ENCODE measurements at places on chromosomes 11 and 22.
A peak's percentile ranks its signal among the peaks of the same experiment; 100 is the strongest.

DNA sequence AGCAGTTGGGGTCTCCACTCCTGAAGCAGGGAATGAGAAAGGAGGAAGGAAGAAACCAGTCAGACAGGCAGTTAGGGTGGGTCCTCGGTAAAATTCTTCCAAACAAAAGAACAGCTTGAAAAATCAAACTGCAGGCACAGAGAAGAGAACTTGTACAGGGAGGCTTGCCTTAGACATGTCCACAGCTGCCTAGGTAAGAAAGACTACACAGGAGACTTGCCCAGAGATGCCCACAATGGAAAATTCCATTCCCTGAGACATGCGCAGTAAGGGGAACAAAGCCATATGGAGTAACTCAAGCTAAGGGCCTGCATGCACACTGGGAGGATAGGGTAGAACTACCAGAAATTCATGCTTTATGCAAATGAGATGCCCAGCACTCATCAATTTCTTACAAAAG lies 9.8 kb downstream of the KCNJ11 start:
- no peak for DNase-seq

DNA sequence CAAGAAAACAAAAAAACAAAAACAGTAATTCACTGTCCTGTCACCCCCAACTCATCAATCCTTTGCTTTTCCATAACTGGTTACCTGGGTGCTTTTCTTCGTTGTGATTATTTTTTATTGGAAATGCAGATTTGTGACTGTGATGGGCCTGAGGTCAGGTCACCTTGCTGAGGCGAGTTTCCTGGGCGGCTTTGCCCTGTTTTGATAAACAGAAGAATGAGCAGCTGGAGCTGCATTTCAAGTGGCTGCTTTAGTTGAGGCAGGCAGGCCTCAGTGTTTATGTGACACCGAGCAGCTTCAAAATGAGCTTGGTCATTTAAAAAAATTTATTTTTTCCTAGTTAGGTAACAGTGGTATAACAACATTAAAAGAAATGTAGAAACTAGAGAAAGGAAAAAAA lies 22.2 kb downstream of the PTPRJ start:
- peak; percentile 57 for DNase-seq

DNA sequence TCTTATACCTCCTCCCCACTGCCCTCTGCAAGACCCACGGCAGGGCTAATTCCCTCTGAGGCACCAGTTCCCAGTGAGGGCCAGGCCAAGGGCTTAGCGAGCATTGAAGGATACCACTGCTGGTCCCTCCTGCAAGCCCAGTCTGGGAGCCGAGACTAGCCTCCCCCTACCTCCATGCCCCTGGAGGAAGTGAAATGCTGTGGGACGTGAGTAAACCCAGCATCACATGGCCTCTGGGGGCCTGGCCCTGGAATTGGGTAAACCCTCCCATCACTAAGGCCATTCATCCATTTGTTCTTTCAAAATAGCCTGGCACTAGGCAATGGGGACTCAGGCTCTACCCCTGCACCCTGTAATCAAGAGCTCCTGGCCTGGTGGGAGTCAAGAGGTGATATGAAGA lies 24.7 kb downstream of the ARAP1 start:
- DNase-seq = no peak

DNA sequence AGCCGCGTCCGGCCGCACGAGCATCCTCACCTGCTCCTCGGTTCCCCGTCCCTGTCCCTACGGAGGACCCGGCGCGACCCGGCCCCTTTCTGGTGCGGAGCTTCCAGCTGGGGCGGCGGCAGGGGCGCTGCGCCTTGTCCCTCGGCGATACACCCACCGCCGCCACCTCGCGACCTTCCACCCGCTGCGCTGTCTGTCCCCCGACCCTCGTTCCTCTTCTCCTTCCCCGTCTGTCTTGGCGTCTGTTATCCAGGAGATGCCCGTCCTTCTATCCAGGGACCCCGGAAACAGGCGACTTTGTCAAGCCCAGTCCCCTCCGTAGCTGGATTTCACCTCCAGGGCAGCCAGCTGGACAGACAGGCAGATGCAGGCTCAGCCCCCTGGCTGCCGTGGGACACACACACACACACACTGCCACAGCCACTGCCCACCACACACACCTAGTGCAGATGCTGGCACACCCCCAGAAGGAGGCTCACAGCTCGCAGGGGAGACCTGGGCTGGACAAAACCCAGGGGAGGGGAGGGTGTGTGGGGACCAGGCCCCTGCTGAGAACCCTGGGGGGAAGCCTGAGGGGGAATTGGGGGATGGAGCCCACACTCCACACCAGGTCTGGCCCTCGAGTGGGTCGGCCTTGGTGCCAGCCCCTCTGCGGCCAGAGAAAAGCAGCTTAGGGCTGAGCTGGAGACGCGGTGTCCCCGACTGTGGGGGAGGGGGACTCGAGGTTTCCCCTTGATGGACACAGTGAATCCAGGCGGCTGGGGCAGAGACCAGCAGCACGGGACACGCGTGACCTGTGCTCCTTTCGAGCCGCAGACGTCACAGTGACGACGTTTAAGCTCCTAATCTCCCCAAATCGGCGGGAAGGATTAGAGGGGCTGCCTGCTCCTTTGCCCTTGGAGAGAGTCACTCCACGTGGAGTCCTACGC lies 788 bp downstream of the DRD4 start:
- DNase-seq = no peak

GRCh38 chr11:65116370-65117205 lies 913 bp downstream of the ZNHIT2 start:
- DNase-seq = no peak

DNA sequence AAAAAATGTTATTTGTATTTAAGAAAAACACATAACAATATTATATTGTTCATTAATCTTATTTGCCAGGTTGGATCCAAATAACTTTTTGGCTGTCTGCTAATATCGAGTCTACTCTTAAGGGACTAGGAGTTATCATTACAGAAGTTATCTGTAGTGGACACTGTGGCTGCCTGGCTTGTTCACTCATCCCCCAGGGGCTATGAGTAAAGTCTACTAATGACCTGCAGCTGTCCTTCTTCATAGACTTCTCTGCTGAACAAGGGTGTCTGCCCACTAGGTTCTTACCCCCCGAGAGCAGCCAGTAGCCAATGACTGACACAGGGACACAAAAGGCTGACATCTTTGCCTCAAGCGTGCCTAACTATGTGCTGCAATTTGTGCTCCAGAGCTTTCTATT lies 69.7 kb downstream of the APIP start:
- DNase-seq = no peak

DNA sequence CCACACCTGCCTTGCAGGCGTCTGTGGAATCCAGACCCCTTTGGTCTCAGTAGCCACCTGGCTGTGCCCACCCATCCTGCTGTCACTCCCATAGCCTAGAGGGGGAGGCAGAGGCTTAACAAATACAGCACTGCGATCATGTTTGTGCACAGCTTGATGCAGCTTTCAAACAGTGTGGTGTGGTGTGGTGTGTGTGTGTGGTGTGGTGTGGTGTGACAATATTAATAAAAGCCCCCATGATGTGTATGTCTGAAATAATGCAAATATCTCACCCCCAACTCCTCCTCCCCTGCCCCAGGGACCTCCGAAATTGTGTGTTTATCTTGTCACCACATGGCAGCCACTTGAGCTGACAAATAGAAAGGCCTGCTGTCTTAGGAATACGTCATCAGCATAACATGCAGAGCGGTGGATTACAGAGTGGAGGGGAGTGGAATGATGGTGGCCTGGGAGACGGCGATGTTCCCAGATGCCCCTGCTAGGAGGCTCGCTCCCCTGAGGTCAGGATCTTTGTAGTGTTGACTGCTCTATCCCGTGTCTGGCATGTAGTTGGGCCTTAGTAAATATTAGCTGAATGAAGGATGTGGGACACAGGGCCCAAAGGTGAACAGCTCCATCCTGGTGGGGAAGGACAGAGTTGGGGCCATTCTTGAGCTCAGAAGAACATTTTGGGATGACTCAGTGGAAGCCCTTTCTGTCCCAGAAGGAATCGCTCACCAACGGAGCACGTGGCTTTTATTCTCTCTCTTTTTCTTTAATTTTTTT lies 2.8 kb downstream of the PDXP start:
- peak; percentile 85 for DNase-seq

DNA sequence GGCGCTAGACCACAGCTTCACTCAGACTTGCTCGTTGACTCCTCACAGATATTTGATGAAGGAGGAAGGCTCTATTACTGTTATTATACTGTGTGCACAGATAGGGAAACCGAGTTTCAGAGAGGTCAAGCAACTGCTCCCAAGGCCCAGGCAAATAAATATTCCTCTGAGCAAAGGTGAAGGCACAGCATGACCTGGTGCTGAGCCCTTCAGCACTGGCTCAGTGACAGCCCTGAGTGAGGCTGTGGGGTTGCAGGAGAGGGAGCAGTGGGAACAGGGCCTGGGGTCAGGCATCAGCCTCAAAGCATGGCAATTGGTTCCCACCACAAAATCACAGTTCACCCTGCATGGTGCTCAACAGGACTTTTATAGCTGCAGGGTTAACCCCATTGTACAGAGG lies 7.1 kb downstream of the POLR3H start:
- no peak for DNase-seq

- no peak for DNase-seq
Measured at GRCh38 chr11:11422411-11423128, 69.5 kb upstream of the CSNK2A3 start.

DNA sequence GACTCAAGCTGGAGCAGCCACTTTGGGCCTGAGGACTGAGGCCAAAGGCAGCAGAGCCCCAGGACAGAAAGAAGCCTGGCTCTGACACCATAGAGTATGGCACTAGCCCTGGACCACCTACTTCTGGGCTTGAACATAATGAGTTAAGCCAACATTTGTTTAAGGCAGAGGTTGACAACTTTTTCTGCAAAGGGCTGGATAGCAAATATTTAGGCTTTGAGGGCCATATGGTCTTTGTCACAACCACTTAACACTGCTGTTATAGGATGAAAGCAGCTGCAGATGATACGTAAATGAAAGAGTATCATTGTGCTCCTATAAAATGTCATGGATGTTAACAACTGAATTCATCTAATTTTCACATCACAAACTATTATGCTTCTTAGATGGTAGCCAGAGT lies 16.6 kb downstream of the OSBP start:
- DNase-seq = no peak

DNA sequence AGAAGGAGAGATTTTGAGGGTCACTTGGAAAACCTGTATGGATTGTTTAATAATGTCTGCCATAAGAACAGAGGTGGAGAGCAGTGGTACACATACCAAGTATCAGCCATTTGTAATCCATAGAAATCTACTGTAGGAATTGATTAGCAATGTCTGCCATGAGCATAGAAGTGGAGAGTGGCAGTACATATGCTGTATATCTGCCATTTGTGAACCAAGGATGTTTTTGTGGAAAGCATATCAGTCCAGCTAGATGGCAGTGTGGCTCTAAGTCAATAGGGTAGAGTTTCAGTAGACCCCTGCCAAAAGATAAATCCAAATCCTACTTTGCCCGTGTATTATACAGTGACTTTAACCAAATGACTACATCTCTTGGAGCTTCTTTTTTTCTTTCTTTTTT lies 82.9 kb upstream of the SEZ6L start:
- DNase-seq = no peak

- DNase-seq = no peak
Measured at GRCh38 chr22:36256478-36256877, 3.5 kb downstream of the APOL1 start.

- DNase-seq = no peak
Measured at GRCh38 chr22:20724676-20725454, 49.0 kb upstream of the SERPIND1 start.

- DNase-seq = peak; percentile 39
Measured at GRCh38 chr22:28600546-28601143, 79.0 kb downstream of the TTC28 start.

DNA sequence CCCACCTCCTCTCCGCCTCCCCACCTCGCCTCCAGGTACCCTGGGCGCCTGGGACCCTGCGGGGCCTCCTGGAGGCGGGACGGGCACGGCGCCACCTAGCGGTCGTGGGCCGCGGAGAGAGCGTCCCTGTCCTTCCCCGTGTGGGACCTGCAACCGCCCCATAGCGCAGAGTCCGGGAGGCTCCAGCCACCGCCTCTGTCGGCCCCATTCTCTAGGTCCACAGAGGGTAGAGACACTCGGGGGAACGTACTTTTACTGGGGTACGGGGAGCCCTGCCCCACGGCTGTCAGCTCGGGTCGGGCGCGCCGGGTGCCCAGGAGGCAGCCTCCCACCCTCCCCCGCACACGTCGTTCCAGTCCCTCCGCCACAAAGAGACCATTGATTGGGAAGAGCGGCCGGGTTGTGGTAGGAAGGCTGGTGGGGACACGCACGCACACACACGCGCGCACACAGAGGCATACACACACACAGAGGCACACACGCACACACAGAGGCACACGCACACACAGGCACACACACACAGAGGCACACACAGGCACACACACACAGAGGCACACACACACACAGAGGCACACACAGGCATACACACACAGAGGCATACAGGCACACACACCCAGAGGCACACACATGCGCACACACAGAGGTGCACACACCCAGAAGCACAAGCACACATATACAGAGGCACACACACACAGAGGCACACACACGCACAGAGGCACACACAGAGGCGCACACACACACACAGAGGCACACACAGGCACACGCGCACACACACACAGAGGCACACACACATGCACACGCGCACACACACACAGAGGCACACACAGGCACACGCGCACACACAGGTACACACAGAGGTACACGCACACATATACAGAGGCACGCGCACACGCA lies 12.6 kb upstream of the NECTIN1 start:
- DNase-seq = no peak

- no peak for DNase-seq
Measured at GRCh38 chr22:19667872-19668740, 46.2 kb upstream of the SEPTIN5 start.

DNA sequence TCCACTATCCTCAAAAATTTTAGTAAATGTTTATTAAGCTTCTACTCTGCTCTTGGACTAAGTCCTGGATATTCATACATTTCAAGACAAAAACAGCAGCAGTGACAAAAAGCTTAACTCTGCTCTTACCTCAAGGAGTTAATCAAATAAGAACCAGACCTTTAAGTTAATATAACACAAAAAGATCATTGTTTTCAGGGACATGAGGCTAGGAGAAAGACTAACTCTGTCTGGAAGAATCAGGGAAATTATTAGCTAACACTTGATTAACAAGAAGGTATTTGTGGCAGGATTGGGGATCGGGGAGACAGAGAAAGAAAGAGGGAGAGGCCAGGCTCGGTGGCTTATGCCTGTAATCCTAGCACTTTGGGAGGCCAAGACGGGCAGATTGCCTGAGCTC lies 74.4 kb downstream of the PPP2R1B start:
- no peak for DNase-seq

DNA sequence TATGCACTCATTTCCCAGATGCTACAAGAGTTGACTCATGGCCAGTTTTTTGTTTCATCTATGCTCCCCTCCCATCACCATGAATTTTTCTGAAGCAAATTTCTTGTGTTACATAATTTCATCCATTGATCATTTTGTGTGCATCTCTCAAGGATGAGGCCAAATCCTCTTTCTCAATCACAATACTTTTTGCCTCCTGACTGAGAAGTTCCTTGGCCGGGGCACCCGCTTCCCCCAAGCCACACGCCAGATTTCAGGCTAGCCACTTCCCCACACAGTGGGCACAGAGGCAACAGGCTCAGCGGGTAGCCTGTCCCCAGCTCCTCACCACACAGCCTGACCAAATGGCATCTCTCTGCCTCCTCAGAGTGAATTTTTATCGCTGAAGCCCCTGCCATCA lies 9.8 kb upstream of the DSCAML1 start:
- no peak for DNase-seq

Measured in NCI-H524 treated with DMSO at 0.1 percent for 48 hours (cell line).